ENCODE measurements at places on chromosomes 7 and 10.

DNA sequence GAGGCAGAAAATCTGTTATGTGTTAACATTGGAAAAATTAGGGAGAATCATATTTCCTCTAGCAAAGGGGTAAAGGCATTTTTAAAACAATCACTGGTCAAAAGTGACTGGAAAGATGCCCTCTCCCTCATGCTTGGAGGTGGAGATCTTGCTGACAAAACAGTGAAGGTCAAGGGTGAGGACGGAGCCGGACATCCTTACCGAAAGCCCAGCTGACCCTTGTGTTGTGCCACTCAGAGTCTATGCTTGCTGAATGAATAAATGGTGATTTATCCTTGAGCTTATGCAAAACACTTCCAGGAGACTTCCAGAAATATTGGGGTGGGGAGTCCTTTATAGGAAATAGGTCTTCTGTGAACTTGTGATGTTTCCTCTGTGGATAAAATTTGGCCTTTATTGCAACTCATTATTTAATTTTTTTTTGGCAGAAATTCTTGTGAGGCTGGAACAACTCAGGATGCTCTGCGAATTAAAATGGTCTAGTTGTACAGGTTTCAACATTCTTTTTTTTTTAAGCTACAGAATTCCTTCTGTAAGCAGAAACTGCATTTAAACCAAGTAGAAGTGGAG lies 28.3 kb upstream of the ELMO1 start:
- no peak for DNase-seq

GRCh38 chr10:96548589-96548988 lies 34.9 kb upstream of the TLL2 start:
- DNase-seq: no peak

- no peak for DNase-seq
These were observed 91.7 kb downstream of the CFAP58 start for GRCh38 chr10:104445359-104445758.

DNA sequence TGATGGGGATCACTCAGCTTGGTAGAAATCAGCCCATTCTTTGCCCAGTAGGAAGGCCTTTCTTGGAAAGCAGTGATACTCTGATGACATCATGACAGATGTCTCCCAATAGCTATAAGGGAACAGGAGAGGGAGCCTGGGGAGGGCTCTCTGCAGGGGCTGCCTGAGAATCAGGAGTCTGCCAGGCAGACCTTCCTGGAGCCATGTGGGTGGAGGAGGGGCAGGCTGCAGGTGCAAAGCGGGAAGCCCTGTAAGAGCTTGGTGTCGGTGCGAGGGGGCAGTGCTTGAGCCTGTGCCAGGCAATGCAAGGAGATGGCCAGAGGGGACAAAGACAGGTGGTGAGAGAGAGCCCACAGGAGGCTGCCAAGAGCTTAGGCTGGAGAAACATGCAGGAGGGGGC lies 5.0 kb upstream of the TNS3 start:
- no peak for DNase-seq

DNA sequence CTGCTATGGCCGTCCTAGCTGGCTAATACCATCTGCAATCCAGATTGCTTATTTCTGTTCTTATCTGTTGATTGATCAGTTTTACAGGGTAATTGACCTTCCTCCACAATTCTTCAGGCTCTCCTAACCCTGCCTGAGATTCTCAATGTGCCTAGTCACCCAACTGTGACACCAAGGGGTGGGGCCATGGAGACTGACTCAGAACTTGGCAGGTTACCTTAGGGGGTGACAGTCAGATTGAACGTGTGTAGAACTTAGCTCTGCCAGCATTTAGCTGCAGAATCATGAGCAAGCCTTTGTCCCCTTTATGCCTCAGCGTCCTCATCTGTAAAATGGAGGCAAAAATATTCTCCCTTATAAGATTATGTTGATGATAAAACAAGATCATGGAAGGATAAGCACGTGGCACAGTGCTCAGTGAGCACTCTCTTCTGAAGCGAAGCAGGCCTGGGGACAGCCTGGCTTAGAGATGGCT lies 19.1 kb upstream of the LEP start:
- no peak for DNase-seq

- no peak for DNase-seq
These were observed 59.7 kb upstream of the ATP6V0A4 start for GRCh38 chr7:138857728-138858127.

DNA sequence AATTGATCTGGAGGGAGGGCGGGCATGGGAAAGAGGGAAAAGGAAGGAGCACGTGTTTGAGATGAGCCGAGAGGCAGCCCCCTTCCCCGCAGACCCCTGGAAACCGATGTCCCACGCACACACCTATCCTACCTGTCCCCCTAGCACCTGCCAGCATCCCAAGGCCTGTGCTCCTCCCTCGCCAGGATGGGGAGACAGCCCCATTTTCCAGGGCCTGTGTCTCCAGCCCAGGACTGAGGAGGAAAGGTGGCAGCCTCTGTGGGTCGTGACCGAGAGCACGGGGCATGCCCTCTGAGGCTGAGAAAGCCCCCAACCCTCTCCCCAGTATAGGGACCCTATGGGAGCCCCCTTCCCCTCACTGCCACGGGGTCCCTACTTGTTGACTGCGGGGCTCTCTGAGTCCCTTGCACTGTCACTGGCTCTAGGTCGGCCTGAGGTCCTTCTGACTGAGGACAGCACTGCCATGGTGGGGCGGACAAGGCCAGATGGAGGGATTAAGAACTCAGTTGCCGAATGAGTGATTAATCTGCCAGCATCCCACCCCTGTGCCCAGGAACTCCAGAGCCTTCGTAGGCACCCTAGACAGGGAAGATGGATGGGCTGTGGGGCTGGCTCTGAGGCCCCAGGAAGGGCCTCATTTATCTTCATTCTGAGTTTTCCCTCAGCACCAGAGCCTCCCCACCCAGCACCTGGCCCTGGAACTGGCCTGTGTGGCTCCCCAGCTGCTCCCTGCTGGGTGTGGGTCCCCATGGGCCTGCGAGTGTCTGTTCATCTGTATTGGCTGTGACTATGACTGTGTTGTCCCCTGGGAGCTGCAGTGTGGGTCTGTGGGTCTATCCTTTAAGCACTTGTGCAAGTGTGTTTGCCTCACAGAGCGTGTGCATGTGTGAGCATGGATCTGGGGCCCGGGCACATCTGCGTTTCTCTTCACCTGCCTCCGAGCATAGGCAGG lies 26.0 kb downstream of the CRHR2 start:
- DNase-seq: no peak

Measured in stimulated activated CD8-positive, alpha-beta memory T cell treated with anti-CD3 and anti-CD28 coated beads, Interleukin-4, amount 100 ng/mL, for 4 hours (primary cell).